ENCODE measurements at places on chromosomes 16 and 17.

DNA sequence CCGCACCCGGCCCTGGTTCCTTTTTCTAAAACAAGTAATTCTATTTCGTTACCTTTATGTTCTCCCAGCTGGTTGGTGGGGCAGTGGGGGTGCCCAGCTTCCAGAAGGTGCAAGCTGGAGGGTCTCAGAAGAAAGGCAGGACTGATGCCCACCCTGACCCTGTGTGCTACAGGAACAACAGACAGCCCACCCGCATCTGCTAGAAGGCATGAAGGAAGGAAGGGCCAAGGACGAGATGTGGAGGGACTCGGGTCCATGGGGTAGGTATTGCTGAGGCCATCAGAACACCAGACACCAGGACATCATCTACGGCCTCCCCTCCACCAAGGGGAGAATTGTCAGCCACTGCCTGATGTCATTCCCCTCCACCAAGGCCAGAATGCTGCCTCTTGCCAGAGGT is 6.4 kb upstream of the CYTH1 start:
- DNase-seq, result no peak

GRCh38 chr16:57192720-57193486 is 6.8 kb downstream of the RSPRY1 start:
- no peak for DNase-seq

GRCh38 chr17:77460514-77461046 is 319.8 kb downstream of the SEC14L1 start:
- DNase-seq, result no peak

DNA sequence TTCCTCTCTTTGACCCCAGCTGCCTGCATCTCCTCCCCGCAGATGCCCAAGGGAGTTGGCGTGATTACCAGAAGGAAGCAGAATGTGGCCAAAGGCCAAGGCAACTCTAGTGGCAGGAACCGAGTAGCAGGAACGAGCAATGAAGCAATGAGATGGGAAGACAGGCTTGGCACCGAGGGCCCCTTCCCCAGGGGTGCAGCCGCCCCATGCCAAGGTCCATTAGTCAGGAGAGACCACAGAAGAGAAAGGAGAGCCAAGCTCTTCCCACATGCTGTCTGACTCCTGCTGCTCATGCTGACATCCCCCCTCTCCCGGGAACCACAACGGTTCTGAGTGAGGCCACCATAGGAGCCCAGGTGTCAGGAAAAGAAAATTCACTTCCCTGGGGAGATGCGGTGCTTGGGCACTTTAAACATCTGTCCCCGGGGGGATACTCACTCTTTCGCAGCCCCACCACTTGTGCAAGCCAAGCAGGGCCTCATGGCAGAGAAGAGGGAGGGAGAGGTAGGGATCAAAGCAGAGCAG is 67.4 kb downstream of the MYO18A start:
- DNase-seq, result no peak

DNA sequence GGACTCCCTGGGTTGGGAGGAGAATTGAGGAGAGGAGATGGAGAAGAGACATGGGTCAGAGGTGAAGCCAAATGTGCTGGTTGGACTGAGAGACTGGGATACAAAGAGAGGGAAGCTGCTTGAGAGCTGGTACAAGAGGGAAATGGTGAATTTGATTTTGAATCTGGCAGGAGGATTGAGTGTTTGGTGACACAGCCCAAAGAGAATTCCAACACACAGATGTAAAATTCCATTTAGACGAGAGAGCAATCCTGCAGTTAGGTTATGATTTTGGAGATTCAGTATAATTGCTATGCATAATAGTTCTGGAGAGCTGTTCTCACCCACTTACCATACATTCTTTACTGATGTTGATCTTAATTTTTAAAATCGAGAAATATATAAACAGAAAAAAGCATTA is 57.7 kb downstream of the HSD17B2 start:
- DNase-seq, result no peak

GRCh38 chr17:77859035-77859810 is 99.3 kb upstream of the TNRC6C start:
- no peak for DNase-seq

Data from dorsolateral prefrontal cortex (tissue), 122 donors.